ENCODE measurements at places on chromosomes 5 and 9.

DNA sequence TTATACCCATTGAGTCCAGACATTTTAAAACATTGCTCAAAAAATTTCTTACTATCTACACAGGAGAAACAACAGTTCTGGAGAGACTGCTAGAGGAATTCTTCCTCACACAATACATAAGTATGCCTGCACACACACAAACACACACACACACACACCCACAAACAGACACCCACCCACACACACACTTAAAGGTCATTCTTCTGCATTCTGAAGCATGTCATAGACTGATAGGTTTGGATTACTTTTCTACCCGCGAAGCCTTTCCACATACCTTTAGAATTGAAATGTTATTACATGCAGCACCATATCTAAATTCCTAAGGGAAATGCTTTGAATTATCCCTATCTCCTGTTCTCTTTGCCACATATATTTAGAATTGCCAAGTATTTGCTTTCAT, 80.2 kb downstream of the FAM174A start:
- no peak for DNase-seq

DNA sequence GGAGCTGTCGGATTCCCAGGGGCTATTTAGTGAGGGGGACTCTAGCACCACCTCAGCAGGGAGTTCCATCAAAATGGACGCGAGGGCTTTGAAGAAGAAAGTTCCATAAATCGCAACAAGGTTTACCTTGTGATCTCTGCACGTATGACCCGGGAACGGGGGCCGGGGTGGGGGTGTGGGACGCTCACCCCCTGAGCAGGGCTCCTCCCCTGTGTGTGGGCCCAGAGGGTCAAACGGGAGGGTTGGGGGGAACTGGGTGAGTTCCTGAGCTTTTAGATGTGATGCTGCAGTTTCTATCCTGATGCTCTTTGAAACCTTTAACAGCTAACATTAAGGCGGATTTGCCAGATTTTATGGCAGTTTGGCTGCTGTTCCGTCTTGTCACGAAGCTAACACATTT, 18.9 kb upstream of the LRRC14B start:
- DNase-seq: no peak

GRCh38 chr5:75510836-75511434, 494 bp downstream of the CERT1 start:
- DNase-seq: peak; percentile 57

- peak; percentile 63 for DNase-seq
Observed at GRCh38 chr5:95846554-95847260, 24.2 kb upstream of the GLRX start.

GRCh38 chr9:110908894-110909293, 129.4 kb downstream of the LPAR1 start:
- no peak for DNase-seq

DNA sequence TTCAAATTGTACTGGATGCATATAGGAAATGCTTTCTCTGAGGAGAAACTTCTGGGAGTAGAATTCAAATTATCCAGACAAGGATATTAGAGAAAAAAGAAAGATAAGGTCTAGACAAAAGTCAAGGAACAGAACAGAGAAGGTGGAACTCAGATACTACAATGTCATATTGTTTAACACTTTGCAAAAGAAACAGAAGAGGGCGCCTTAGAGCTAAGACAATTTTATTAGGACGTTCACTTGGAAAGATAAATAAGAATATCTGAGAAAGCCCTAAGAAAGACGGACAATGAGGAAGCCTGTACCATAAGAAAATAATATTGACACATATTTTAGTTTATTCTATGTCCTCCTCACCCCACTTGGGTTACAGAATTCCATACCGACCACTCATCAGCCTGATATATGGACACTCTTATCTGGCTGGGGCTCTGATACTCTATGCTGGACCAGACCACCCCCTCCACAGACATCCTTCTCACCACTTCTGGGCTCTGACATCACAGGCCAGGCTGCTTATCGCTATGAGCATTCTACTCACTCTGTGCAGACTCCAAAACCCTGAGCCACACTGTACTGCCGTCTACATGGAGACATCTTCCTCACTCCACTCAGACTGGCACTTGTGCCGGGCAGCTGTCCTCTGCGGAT, 9.1 kb upstream of the AK3 start:
- DNase-seq: no peak

- DNase-seq: peak; percentile 61
Observed at GRCh38 chr9:107283623-107284616, 841 bp downstream of the RAD23B start.

- no peak for DNase-seq
Observed at GRCh38 chr5:74067748-74068541, 441.9 kb downstream of the ARHGEF28 start.

GRCh38 chr5:168262042-168262743, 29.3 kb upstream of the WWC1 start:
- DNase-seq: no peak

DNA sequence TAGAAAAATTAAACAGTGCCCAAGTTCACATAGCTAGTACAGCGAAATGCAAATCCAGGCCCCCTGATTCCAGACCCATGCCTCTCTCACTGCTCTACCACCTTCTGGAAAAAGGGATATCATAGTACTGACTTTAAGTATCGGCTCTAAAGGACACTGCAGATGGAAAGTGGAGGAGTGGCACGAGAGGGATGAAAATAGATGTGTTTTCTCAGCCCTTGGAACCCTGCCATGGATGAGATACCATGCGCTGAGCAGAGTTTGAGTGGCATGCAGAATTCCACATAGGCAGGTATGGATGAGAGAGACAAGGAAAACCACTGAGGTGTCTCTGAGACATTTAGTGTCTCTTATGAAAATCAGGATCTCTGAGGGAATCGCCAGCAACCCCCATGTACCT, 18.8 kb downstream of the CKMT2 start:
- DNase-seq: no peak

- DNase-seq: no peak
Observed at GRCh38 chr9:35903049-35903448, 3.0 kb upstream of the HRCT1 start.

DNA sequence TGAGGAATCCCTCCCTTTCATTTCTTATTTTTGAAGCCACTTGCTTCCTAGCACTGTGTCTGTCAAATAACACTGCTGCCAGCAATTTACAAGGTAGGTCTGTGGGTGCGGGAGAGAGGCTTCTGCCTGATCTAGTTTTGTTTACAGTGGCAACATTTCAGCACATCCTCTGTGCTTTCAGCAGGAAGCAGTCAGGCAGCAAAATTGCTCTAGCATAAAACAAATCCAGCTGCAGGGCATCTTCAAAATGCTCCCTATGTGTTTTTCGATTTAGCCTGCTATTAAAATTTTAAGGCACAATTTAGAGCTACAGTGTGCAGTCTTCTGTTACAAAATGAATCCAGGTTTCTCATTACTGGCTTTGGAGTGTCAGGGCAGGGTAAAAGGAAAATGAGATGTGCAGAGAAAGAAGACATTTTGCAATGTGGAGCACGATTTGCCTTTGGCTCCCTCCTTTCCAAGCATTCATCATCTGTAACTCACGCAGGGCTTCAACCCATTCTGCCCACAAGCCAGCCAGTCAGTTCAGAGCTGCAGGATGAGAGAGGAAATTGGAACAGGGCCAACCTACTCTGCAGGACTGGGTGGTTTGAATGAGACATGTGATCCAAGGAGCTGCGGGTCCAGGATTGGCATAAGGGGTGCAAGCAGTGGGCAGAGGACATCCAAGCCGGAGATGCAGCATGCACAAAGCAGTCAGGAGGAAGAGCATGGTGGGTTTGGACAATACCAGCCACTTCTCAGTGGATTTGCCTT, 143.4 kb upstream of the APC start:
- no peak for DNase-seq

DNA sequence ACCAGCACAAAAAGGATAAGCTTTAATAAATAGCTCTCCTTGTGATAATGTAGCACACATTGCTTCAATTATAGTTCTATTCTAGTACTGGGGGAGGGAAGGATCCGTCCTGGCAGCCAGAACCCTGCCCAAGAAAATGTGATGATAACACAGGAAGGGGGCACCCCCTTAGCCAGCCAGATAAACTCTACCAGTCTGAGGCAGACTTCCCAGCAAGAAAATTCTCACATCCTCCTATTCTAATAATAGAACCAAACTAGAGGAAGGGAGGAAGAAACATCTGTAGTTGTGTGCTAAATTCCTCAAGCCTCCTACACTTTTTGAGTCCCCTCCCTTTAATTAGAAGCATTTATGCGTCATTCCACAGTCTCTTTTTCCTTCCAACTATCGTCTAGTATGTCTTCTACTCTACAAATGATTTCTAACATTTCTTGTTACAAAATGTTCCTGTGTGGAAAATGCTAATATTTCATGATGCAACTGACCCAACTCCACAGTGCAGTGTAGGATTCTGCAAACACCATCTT, 261.0 kb downstream of the SEMA5A start:
- no peak for DNase-seq

- DNase-seq: no peak
Observed at GRCh38 chr9:70192707-70193106, 66.1 kb upstream of the SMC5 start.

- DNase-seq: no peak
Observed at GRCh38 chr9:127222388-127223095, 42.0 kb upstream of the GARNL3 start.

DNA sequence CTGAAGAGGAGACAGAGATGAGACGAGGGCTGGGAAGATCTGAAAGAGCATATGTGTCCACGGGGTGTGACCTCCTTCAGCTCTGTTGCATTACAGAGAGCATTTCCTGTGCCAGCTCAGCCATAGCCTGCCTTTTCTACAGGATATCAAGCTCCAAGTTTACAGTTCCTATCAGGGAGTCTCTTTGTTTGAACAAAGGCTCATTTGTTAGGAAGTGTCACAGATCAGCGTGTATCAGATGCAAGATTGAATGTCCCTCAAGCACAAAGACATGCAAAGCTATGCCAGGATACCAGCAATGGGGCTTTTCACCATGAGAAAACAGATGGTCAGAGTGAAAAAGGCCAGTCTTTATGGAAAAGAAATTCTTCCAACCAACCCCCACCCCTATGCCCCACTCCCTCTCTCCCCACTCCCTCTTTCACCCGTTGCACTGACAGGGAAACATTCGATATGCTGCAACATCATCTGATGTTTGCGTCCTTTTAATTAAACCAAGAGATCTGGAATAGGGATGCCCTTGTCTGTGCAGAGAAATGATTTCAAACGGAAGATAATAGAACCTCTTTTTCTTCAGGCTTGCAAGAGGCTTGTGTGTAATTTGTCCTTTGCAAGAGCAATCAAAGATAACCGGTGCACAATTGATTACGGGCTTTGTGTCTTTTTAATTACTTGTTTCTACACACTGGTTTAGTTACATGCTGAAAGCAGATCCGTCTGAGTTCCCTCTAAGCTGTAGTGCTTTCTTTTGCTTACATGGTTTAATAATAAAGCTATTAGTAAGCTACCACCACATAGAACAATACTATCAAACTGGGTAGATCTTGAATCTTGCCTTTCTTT, 263.1 kb upstream of the RGMB start:
- no peak for DNase-seq

- DNase-seq: no peak
Observed at GRCh38 chr5:38410304-38410990, 146.0 kb downstream of the LIFR start.

DNA sequence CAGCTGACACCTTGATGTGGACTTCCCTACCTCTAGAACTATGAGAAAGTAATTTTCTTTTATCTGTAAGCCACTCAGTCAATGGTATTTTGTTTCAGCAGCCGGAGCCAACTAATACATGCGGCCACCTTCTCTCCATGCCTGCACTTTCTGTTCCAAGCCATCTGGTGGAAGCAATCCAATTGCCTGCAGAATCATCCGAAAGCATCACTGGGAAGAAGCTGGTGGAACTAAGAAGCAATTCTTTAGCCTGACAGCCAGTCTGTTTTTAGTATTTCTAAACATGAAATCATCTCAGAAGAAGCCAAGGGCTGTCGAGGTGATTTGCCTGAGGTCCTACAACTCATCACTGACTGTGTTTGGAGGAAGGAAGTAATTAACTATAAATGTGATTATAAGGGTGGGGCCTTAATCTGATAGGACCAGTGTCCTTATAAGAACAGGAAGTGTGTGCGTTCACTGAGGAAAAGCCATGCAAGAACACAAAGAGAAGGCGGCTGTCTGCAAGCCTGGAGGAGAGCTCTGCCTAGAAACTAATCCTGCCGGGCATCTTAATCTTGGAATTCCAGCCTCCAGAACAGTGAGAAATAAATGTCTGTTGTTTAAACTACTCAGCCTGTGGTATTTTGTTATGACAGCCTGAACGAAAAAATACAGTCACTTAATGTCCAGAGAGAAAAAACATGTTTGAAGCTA, 49.1 kb downstream of the NXNL2 start:
- no peak for DNase-seq

- DNase-seq: no peak
Observed at GRCh38 chr9:123120131-123120530, 86.7 kb downstream of the GPR21 start.

GRCh38 chr5:99590806-99591205, 662.0 kb upstream of the CHD1 start:
- DNase-seq: no peak

GRCh38 chr9:123544007-123544827, 188.2 kb downstream of the CRB2 start:
- DNase-seq: no peak

GRCh38 chr5:321230-321725, at the start of gene AHRR:
AHRR (plus strand) TSS chr5:321714; CDS start chr5:343903, 22,189 bp downstream.
- peak; percentile 48 for DNase-seq

DNA sequence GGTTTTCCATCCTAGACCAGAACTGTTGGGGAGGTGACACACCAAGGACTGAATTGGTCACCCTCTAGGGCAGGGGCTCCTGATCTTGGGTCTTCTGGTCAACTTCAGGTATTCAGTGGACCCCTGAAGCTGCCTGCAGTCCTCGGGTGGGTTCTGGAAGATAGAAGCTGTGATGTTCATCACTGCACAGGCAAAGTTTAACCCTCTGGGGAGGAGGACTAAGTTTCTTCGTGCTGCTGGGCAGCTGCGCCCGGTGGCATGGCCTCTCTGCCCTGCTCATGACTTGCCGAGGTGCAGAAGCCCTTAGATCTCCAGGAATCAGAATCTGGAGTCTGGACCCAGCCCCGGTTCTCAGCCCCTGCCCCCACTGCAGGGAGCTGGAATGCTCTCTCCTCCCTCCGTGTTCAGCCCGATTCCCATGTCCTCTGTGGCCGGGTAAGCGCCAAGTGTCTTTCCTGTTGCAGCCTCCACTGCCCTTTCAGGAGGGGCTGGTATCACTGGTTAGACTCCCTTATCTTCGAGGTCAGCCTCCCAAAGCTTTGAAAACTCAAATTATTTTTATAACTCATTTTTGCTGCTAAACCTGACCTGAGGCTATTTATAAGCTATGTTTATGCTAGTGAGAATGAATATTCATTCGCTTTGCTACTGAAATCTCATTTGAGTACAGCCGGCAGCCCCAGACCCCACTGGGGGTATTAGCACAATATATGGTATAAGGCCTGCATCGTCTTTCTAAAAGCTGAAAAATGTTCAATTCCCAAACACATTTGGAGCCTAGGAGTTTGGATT, 1.7 kb downstream of the LAMC3 start:
- DNase-seq: no peak

DNA sequence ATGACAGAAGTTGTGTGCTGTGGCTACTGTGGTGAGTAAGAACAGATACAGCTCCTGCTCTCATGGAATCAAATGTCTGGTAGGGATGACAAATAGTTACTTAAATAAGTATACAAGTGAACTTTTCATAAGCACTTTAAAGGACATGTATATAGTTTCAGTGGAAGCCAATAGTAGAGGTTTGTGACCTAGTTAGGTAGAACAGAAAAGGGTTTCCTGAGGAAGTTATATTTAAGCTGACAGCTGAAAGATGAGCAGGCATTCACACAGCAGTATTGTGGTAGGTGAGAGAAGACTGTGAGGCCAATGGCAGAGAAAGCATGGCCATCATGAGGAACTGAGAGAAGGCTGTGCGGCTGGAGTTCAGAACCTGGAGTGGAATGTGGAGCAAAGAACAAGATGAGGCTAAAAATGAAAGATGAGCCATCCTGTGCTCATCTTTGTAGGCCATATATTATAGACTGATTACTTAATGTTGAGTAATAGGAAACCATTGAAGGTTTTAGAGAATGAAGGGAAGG, 15.4 kb downstream of the FAM174A start:
- DNase-seq: no peak

Measured in activated naive CD4-positive, alpha-beta T cell treated with anti-CD3 and anti-CD28 coated beads, Interleukin-2, amount 50 U/mL, for 16 hours (primary cell).